Stimulated activated CD8-positive, alpha-beta memory T cell treated with anti-CD3 and anti-CD28 coated beads, Interleukin-4, amount 100 ng/mL, for 1 hour (primary cell): ENCODE measurements at places on chromosomes 13 and 19.

DNA sequence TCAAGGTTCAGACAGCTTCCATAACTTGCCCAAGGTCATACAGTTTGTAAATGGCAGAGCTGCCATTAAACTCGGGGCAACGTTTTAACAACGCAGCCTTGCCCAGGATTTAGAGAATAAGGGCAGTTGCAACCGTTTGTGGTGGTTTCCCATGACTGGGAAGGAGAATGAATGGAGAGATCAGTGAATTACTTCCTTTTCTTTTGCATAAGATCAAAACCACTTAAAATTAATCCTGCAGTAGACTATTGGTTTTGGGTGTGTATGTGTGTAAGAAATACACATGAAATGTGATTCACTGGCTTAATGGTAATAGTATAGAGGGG is 179.1 kb upstream of the MIR17HG start:
- no peak for DNase-seq

- DNase-seq, result no peak
Observed at GRCh38 chr13:37295573-37295972, 190.1 kb upstream of the CSNK1A1L start.

DNA sequence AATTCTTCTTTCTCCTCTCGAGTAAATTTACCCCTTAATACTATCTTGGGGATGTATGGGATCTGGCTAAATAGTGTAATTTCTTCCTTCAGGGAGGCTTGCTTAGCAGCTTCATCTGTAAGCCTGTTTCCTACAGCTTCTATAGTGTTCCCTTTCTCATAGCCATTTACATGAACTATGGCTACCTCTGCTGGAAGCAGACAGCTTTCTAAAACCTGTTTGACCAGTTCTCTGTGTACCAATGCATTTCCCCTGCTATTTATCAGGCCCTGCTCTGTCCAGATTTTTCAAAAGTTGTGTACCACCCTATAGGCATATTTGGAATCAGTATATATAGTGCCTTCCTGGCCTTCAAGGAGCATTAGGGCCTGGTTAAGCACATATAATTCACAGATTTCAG is 113.6 kb upstream of the PCDH9 start:
- no peak for DNase-seq

DNA sequence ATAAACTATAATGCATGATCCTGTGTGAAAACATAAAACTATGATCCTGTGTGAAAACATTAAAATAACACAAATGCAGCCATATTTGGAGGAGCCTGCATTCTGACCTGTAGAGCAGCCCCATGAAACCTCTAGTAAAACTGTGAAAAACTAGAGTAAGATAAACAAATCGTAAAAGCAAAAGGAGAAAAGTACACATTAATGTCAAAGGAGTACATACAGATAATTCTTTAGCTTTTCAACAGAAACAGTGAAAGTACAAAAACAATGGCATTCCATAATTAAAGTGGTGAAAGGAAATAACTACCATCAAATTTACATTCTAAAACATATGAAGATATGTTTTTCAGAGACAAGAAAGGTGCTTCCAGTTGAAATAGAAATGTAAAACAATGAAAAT is 1267.2 kb downstream of the SLITRK1 start:
- no peak for DNase-seq

- no peak for DNase-seq
Observed at GRCh38 chr19:19559931-19560330, 21.9 kb downstream of the CILP2 start.

DNA sequence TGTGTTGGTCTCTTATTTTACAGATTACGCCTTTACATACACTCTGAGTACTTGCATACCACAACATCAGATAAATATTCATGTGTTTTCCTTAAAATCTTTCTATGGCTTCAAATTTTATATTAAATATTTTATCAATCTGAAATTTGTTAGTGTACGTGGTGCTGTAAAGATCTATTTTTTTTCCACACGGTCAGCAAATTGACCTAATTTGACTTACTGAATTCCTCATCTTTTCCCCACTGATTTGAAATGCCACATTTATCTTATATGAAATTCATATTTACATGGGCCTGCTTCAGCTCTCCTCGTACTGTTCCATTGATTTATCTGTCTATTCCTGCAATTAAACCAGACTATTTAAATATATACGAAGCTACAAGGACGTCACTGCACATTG is 433.8 kb upstream of the ZNF507 start:
- no peak for DNase-seq

- DNase-seq, result no peak
Observed at GRCh38 chr19:40691421-40692211, 1.2 kb upstream of the NUMBL start.

DNA sequence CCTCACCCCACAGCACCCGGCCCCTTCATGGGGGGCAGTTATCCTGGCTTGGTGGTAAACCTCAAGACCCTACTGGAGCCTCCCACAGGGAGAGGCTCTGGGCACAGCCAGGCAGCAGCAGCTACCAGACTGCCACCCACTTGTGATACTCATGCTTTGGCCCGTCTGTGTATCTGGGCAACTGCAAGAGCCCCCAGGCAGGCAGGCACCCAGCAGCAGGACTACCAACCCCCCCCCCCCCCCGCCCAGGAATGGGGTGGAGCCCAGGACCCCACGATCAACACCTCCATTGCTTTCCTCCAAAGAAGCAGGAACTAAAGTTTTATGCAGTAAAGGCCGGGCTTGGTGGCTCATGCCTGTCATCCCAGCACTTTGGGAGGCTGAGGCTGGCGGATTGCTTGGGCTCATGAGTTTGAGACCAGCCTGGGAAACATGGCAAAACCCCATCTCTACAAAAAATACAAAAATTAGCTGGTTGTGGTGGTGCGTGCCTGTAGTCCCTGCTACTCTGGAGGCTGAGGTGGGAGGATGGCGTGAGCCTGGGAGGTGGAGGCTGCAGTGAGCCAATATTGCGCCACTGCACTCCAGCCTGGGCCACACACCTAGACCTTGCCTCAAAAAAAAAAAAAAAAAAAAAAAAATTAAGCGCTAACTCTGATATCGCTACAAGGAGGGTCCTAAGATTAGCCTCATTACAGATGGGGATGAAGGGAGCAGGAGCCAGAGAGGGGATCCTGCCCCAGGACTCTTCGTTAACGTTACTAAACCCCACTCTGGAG is 1.1 kb upstream of the LYL1 start:
- no peak for DNase-seq
